Right lobe of liver (tissue), 6 donors: ENCODE measurements at places on chromosomes 2 and 18.

- no peaks in the 10 kb centered on the region for H3K36me3 ChIP-seq
- H3K4me1 ChIP-seq: no peaks in the 10 kb centered on the region
- DNase-seq: no peak
- no peaks in the 10 kb centered on the region for H3K27me3 ChIP-seq
Observed at GRCh38 chr2:19646987-19647386, 254.8 kb downstream of the TTC32 start.

GRCh38 chr2:25335971-25336370, 5.8 kb downstream of the DNMT3A start:
- H3K4me1 ChIP-seq: no peaks in the 10 kb centered on the region
- no peak overlapping the region for H3K4me3 ChIP-seq
- no peak for DNase-seq
- H3K36me3 ChIP-seq: no peaks in the 10 kb centered on the region

GRCh38 chr2:74843899-74844298, 10.0 kb downstream of the HK2 start:
- no peaks in the 10 kb centered on the region for H3K36me3 ChIP-seq
- H3K27me3 ChIP-seq: no peaks in the 10 kb centered on the region
- no peak overlapping the region for H3K4me3 ChIP-seq
- no peak for DNase-seq

GRCh38 chr2:11017921-11018320, 106.2 kb downstream of the KCNF1 start:
- no peaks in the 10 kb centered on the region for H3K36me3 ChIP-seq
- H3K27me3 ChIP-seq: no peaks in the 10 kb centered on the region
- no peak overlapping the region for H3K4me3 ChIP-seq
- H3K27ac ChIP-seq: no peak overlapping the region

DNA sequence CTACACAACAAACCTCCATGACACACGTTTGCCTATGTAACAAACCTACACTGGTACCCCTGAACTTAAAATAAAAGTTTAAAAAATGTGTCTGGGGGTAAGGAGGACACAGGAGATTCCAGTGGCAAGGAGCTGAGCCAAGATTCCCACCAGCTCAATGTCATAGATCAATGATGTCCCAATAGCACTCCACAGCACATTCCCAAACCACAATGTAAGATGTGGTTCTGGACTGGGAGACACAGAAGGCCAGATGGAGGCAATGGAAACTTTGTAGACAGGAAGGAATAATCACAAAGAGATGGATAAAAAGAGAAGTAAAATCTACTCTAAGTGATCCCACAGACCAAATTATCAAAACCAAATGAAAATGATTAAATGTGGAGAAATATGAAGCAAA, 312.4 kb upstream of the SOX11 start:
- no peaks in the 10 kb centered on the region for H3K4me1 ChIP-seq
- H3K4me3 ChIP-seq: no peak overlapping the region
- no peak for DNase-seq
- H3K27ac ChIP-seq: no peak overlapping the region
- no peaks in the 10 kb centered on the region for H3K36me3 ChIP-seq

DNA sequence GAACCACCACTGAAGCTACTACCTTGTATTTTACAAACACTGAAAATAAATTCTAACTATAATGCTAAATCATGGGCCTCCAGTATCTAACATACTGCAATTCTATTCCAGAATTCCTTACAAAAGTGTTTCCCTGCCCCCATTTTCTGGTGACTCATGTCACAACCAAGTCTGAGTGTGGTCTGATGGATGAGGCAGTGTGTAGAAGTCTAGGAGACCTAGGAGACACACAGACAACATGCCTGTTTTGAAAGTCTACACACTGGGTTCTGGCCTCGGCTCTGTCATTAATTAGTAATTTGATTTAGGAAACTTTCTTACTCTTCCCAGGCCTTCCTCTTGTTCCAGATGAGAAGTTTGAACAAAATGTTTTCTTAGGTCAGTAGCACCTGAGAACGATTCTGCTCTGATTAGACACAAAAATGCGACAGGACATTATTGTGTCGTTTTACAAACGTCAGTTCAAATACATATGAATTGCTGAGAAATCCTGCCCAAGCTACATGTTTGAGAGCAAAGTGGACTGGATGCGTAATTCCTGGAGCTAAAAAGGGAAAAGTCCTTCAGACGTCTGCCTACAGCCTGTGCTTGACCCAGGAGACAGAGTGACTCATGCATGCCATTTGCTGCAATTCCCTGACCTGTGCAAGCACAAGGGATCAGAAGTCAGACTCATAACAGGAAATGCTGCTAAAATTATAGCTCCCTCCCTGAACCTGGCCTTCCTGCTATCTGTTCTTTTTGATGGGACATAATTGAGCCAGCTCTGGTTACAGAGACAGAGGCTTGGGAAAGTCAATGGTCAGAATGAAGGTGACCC, 494.4 kb downstream of the SOX11 start:
- no peaks in the 10 kb centered on the region for H3K4me1 ChIP-seq
- H3K36me3 ChIP-seq: no peaks in the 10 kb centered on the region
- no peak for DNase-seq
- no peak overlapping the region for H3K27ac ChIP-seq
- H3K27me3 ChIP-seq: no peaks in the 10 kb centered on the region
- no peak overlapping the region for H3K4me3 ChIP-seq

GRCh38 chr18:72828601-72829000, 39.2 kb downstream of the NETO1 start:
- H3K36me3 ChIP-seq: no peaks in the 10 kb centered on the region
- no peak overlapping the region for H3K27ac ChIP-seq
- H3K4me3 ChIP-seq: no peak overlapping the region
- no peaks in the 10 kb centered on the region for H3K27me3 ChIP-seq
- no peak for DNase-seq
